Heart right ventricle (tissue), 16 donors: ENCODE measurements at places on chromosomes 12 and 14. TPM values are rescaled to one million over a fixed set of nuclear protein-coding genes. Genes with fewer than 3 reads are reported as not detected.

GRCh38 chr12:52646613-52647012, 5.4 kb downstream of the KRT2 start:
- DNase-seq, result no peak

DNA sequence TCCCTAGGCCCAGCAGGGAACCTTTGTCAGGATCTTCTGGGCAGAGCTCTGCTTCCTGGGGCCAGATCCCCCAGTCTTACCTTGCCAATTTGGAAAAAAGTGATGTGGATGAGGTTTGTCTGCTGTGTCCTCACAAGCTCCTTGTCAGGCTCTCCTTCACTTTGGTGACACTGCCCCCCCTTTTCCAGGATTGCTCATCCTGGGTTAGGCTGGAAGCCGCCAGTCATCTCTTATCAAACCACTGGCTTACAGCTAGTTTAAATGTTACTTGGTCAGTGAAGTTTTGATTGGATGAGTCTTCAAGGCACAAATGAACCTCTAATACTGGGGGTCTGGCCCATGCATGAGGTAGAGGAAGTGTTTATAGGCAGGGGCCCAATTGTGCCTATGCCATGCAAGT, 15.3 kb downstream of the NYNRIN start:
- DNase-seq, result no peak

- DNase-seq, result peak; percentile 85
These were observed 11.0 kb upstream of the FBXL14 start for GRCh38 chr12:1605129-1606020.

- no peak for DNase-seq
These were observed 754 bp upstream of the BCL2L14 start for GRCh38 chr12:12069821-12070548.

DNA sequence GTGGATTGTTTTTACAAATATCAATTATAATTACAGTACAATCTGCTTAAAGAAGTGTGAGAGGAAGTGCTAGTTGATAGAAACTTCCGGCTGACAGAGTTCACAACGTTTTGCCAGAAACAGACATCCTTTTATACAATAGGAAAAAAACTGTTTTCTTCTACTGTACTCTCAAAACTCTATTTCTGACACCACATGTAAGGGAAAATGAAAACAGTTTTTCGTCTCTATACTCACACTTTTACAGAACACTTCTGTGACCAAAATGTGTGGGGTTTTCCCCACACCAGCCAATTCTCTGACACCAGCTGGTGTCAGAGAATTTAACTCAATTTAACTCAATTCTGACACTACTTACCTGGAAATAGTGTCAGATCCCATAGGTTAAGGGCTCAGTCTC, 24.2 kb upstream of the HIF1A start:
- no peak for DNase-seq

DNA sequence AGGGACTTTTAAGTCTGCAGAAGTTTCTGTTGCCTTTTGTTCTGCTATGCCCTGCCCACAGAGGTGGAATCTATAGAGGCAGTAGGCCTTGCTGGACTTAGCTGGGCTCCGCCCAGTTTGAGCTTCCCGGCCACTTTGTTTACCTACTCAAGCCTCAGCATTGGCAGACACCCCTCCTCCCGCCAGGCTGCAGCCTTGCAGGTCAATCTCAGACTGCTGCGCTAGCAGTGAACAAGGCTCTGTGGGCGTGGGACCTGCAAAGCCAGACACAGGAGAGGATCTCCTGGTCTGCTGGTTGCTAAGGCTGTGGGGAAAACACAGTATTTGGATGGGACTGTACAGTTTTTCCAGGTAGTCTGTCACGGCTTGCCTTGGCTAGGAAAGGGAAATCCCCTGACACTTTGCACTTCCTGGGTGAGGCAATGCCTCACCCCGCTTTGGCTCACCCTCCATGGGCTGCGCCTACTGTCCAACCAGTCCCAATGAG, 43.7 kb downstream of the CCDC59 start:
- DNase-seq, result no peak

DNA sequence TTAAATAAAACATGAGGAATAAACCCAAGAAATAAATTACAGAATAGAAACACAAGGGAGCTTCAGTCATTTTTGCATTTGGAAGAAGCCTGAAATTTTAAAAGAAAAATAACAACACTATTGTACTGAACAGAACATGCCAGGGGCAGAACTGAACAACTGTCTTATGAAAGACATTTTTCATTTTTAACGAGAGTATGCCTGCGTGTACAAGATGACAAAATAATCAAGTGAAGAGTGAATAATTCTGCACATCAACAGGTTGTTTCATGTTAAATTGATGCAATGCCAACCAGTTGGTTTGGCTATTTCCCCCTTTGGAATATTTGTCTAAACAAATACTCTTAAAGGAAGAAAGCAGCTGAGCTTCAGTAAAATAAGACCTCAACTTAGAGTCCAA, 103.3 kb upstream of the BTG1 start:
- DNase-seq, result no peak

Gene RHEBL1
- polyA plus RNA-seq, result 0.73 TPM

Gene BDKRB2
- 0.58 TPM for polyA plus RNA-seq

Gene CLEC6A
- polyA plus RNA-seq, result not detected

Gene CPM
- 7.4 TPM for polyA plus RNA-seq

Gene FBLN5
- 46.5 TPM for polyA plus RNA-seq

Gene SOAT2
- polyA plus RNA-seq, result 0.03 TPM
